ENCODE measurements at places on chromosomes 3 and 15.

DNA sequence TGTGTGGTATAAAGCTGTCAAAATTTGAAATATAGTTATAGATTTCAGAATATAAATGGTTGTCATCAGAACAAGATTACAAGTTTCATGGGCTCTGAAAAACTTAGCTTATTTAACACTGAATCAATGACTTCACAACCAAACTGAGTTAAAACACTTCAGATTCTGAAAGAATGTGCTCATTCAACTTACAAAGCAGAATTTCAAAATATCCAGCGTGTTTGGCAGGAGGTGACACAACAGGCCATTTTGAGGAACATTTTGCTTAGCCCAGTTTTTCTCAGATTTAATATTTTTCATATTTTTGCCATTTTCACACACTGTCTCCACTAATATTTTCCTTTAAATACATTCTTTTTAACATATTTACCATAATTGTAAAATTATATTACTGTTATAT is 781.1 kb downstream of the TUSC7 start:
- no peak for DNase-seq

GRCh38 chr15:98959640-98960007 is 48.0 kb downstream of the PGPEP1L start:
- DNase-seq = no peak

- no peak for DNase-seq
Measured at GRCh38 chr3:9659849-9660248, 10.5 kb downstream of the MTMR14 start.

DNA sequence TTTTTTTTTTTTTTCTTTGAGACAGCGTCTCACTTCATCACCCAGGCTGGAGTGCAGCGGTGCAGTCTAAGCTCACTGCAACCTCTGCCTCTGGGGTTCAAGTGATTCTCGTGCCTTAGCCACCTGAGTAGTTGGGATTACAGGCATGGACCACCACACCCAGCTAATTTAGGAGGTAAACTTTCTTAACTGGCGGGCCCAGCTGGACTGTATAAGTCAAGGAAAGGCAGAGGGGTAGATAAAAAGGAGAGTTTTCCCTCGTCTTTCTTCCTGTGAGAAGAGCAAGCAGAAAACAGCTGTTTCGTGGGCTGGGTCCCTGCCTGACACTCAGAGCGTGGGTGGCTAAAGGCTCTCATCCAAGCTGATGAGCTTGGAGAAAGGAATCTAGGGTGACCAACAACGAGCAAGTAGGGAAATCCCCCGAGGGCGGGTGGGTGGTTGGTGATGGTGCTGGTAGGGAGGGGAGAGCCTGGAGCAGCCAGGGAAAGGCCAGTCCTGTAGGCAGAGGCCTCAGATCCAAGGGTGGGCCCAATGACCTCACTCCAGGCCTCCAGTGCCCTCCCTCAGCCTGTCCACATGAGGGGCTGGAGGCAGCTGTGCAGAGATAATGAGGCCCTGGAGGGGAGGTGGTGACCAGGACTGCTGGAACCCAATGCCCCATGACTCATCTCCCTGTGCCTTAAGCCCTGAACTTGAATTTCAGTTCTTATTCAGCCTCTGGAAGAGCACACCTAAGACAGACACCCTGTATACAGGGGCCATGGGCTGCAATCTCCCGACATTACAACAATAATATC is 43.1 kb upstream of the LIMD1 start:
- DNase-seq = no peak

- DNase-seq = no peak
Measured at GRCh38 chr3:114478801-114479200, 185.0 kb downstream of the TIGIT start.

GRCh38 chr15:92665100-92665555 is 9.6 kb upstream of the FAM174B start:
- DNase-seq = no peak

GRCh38 chr3:86438544-86438943 is 552.4 kb downstream of the VGLL3 start:
- DNase-seq = no peak

- DNase-seq = no peak
Measured at GRCh38 chr15:61153291-61153690, 75.8 kb downstream of the RORA start.

DNA sequence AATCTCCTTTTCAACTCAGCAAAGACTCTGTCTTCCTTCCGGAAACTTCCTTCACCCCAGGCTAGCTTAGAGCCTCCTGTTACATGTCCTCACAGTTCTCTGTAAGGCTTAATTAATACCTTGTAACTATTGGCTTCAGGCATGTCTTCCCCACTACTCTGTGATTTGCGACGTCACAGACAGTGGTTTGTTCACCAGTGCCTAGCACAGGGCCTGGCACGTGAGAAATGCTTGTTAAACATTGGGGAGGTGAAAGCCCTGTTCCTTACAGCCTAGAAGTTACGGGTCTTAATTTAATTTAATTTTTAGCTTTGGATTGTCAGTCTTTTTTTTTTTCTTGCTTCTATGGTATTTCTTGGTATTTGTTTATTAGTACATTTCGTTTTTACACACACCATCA is 36.4 kb upstream of the CACNA2D3 start:
- DNase-seq = no peak

DNA sequence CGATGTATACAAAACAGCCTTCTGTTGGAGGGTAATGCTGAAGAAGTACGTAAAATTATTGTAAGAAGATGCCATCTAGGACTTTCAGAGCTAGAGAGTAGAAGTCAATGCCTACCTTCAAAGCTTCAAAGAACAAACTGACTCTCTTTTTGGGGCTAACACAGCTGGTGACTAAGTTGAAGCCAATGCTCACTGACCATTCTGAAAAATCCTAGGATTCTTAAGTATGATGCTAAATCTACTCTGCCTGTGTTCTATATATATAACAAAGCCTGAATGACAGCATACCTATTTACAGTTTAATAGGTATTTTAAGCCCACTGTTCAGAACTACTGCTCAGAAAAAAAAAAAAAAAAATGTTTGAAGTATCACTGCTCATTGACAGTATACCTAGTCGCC is 18.9 kb downstream of the ADPGK start:
- no peak for DNase-seq

- no peak for DNase-seq
Measured at GRCh38 chr3:13452490-13453335, 27.4 kb upstream of the HDAC11 start.

- no peak for DNase-seq
Measured at GRCh38 chr3:16658004-16658924, 53.0 kb upstream of the DAZL start.

DNA sequence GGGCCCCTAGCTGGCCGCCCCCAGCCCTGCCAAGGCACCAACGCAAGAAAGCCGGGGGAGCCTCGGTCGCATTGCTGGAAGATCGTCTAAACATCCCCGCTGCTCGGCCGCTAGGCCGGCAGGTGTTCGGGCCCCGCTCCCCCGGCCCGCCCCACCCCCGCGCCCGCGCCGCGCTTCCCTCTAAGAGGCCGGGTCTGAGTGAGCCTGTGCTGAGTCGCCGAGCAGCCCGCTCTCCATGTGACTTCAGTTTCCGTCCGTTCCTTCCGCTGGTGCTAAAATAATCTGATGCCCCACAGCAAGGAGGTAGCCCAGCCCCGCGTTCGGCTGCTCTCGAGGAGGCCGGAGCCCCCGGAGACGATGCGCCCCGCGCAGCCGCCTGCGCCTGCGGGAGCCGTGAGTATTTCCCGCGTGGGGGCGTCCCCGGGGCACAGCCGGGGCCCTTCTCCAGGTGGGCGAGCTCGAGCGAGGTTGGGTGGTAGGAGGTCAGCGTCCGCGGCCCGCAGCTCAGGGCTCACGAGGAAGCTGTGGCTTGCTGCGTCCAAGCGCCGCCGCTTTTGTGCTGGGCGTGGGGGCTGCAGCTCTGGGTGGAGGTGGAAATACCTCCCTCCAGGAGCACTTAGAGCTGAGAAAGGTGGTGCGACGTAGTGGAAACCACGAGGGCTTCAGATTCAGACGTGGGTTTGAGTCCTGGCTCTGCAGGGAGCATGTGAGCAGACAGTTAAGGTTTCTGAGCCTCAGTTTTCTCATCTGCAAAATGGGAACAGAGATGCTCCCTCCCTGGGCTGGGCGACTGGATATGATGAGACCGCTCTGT is at the start of gene NRROS:
Gene NRROS, plus strand, starts transcription at position 212 of the 814 bp plus-strand sequence. CDS start 14,846 bp downstream, outside the sequence.
- peak; percentile 44 for DNase-seq

- DNase-seq = no peak
Measured at GRCh38 chr3:139251529-139251928, 92.3 kb upstream of the MRPS22 start.

DNA sequence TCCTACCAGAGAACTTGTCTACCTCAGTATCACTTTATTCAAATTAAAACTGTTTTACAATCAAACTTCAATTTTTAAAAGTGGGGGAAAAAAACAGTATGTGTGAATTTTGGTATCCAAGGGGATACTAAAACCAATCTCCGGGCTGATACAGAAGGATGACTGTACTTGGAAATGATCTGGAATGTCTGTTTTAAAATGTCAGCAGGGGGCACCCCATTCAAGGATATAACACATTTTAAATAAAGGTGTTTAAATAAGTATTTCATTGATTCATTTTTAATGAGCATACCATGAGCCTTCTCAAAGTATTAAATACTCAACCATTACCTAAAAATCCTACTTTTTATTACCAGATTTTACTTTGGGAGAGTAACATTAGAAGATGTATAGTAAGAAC is 67.9 kb downstream of the ULK4 start:
- peak; percentile 15 for DNase-seq

DNA sequence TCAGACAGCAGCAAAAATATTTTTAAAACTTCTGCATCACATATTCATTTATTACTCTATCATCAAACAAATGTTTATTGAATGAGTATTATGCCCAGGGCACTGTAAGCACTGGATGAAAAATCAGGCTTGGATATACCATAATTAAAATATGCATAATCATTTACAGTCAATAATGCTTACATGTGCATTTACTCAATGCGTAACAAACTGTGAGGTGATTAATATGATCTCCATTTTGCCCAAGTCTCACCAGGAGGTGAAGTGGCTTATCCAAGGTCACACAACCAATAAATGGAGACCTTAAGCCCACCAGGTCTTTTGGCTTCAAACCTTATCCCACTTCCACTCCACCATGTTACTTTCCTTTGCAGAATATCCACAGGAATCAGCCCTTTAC is 117.3 kb upstream of the SLC24A5 start:
- no peak for DNase-seq

DNA sequence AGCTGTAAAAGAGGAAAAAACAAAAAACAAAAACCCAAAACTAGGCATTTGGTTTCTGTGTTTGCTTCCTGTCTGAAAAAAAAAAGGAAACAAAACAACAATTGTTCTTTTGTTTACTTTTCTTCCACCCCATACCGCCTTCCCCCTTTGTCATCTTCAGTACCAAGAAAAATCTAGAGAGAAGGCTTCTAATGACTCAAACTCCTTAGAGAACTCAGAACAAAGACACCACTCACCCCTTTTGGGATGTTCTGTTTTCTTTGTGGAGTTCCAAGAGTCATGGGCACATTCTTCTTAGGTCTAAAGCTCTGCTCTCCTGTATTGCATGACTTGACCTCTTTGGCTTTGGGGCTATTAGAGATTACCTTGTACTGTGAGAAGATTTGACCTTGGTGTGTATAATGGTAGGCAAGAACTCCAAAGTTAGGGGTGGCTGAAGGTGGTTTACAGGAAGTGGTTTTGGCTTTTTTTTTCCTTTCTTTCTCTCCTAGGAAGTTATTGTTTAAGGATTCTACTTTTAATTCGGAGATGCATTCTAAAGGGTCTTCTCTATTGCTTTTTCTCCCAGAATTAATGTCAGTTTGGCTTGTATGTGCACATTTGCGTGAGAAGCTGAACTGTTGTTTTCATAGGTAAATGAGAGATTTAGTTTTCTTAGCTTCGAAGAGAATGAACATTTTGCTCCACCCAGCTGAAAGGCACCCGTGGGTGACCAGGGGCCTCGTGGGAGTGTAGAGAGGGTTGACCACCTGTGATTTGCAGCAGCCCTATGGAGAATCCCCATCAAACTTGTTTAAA is 39.5 kb upstream of the ZBTB20 start:
- no peak for DNase-seq

DNA sequence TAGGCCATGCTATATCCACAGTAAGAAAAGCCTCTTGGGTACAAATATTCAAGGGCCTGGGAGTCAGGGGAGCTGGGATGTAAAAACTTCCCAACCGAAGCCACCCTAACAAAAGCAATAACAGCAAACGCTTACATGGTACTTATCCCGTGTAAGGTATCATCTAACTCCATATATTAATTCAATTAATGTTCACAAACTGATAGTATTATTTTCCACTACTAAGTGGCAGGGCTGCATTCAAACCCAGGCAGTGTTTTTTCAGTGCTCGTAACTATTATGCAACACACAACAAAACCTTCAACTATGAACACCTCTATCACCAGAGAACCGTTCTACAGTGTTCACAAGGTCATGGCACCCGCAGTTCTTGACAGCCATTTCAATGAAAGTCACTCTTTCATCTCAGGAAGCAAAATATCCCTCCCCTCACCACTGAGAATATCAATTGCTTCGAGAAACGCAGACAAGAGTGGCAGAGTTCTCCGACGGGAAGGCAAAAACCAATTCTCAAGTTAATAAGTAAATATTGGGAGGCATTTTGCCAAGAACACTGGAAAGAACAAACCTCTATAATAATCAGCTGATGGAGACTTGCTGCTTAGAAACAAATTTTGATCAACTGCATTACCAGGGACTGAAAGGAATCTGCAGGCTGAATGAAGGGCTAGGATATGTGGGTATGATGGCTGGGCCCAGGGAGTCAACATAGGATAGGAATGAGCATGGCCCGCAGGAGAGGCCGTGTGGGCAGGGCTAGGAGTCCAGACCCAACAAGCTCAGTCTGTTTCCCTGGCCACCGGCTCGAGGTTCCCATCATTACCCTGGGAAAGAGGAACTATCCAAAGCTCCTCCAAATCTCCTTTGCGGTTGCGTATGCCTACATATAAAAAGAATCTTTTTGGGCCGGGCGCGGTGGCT is 72.3 kb downstream of the XXYLT1 start:
- DNase-seq = no peak

DNA sequence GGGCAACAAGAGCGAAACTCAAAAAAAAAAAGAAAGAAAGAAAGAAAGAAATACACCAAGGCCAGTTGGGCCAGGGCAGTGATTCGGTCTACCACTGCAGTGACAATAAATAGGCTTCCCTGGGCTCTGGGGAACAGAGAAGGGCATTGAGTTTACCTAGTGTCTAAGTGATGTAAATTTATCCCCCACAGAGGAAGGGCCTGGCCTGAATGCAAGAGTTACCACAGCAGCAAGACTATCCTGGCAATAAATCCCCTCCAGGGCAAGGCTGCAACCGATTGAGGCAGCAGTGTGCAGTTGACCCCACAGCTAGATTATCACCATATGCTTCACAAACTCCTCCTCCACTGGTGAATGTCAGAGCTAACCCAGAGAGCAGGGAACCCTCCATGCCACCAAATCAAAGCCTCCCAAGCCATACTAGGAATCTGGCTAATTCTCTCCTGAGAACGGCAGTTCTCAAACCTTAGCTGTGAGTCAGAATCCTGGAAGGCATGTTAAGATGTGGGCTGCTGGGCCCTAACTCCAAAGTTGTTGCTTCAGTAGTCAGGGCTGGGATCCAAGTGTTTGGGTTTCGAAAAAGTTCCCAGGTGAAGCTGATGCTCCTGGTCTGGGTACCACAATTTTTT is 64.3 kb upstream of the GATM start:
- DNase-seq = no peak

Measured in stimulated activated naive CD4-positive, alpha-beta T cell (primary cell).